A549 treated with CpdA at 1 μM for 4 hours (cell line): ENCODE measurements at places on chromosomes 1 and 21. TPM values are rescaled to one million over a fixed set of nuclear protein-coding genes. Genes with fewer than 3 reads are reported as not detected.

The ELAPOR1 gene
- total RNA-seq = 0.43 to 1.1 TPM (median 0.51 TPM) in 5 replicates

The COL11A1 gene
- total RNA-seq = 1.6 to 4.4 TPM (median 2.8 TPM) in 5 replicates

The KDF1 gene
- total RNA-seq = not detected in 5 replicates

The CLCA2 gene
- total RNA-seq = not detected in 5 replicates

The LAPTM5 gene
- total RNA-seq = 0.10 to 0.23 TPM (median 0.19 TPM) in 4 of 5 replicates, not detected in the other

The DNAH14 gene
- 13.5 to 17.0 TPM (median 16.0 TPM) in 5 replicates for total RNA-seq

The CHRM3 gene
- total RNA-seq = 0.05 to 0.28 TPM (median 0.17 TPM) in 3 of 5 replicates, not detected in the others

The PDZK1 gene
- total RNA-seq = 0.45 to 1.2 TPM (median 0.86 TPM) in 5 replicates

The TLCD4 gene
- 8.1 to 12.2 TPM (median 8.7 TPM) in 5 replicates for total RNA-seq

The KIAA0040 gene
- 0.31 to 0.58 TPM (median 0.47 TPM) in 5 replicates for total RNA-seq

The KCNT2 gene
- 0.03 to 0.05 TPM in 2 of 5 replicates, not detected in the others for total RNA-seq

The AKNAD1 gene
- 0.46 to 1.5 TPM (median 0.74 TPM) in 5 replicates for total RNA-seq

The S100A9 gene
- total RNA-seq = 0.59 to 1.1 TPM (median 0.65 TPM) in 3 of 5 replicates, not detected in the others

The CLCA1 gene
- total RNA-seq = not detected in 5 replicates

The NR5A2 gene
- 6.2 to 8.4 TPM (median 6.5 TPM) in 5 replicates for total RNA-seq

The MYOG gene
- total RNA-seq = not detected in 5 replicates

The RGS8 gene
- not detected in 5 replicates for total RNA-seq

The ENAH gene
- total RNA-seq = 69.7 to 97.9 TPM (median 78.1 TPM) in 5 replicates

The ADGRB2 gene
- 5.8 to 7.5 TPM (median 7.1 TPM) in 5 replicates for total RNA-seq

The TBX19 gene
- total RNA-seq = 0.49 to 0.96 TPM (median 0.87 TPM) in 5 replicates

The FAM78B gene
- 0.08 to 0.46 TPM (median 0.32 TPM) in 5 replicates for total RNA-seq

The PTCH2 gene
- 0.17 to 0.31 TPM (median 0.21 TPM) in 5 replicates for total RNA-seq

The SPRR1B gene
- not detected in 5 replicates for total RNA-seq

The IBA57 gene
- 2.6 to 7.4 TPM (median 5.8 TPM) in 5 replicates for total RNA-seq

The CR1L gene
- 0.71 TPM in 1 of 5 replicates, not detected in the others for total RNA-seq

The TCEA3 gene
- total RNA-seq = 0.17 to 0.42 TPM (median 0.29 TPM) in 5 replicates

The LRRC7 gene
- not detected in 5 replicates for total RNA-seq

The UBAP2L gene
- total RNA-seq = 112 to 120 TPM (median 115 TPM) in 5 replicates

The ROR1 gene
- 11.1 to 13.7 TPM (median 11.6 TPM) in 5 replicates for total RNA-seq

The OR10J1 gene
- total RNA-seq = not detected in 5 replicates

The BRINP3 gene
- total RNA-seq = not detected in 5 replicates

The CLDN14 gene
- 0.34 to 0.50 TPM (median 0.35 TPM) in 4 of 5 replicates, not detected in the other for total RNA-seq

The AKR7A3 gene
- total RNA-seq = 0.14 to 0.17 TPM (median 0.16 TPM) in 5 replicates

The S1PR1 gene
- total RNA-seq = 0.06 to 0.08 TPM (median 0.06 TPM) in 3 of 5 replicates, not detected in the others

The RGS21 gene
- total RNA-seq = not detected in 5 replicates

The LHX8 gene
- 1.2 to 1.7 TPM (median 1.5 TPM) in 5 replicates for total RNA-seq

The FCMR gene
- total RNA-seq = 3.9 to 6.6 TPM (median 3.9 TPM) in 5 replicates

The LPAR3 gene
- total RNA-seq = 0.12 to 0.33 TPM (median 0.21 TPM) in 5 replicates

The TEX38 gene
- not detected in 5 replicates for total RNA-seq

The PLD5 gene
- total RNA-seq = 0.94 to 2.5 TPM (median 1.4 TPM) in 5 replicates

The LEMD1 gene
- not detected in 5 replicates for total RNA-seq

The SLAMF6 gene
- not detected in 5 replicates for total RNA-seq

The CD52 gene
- total RNA-seq = not detected in 5 replicates

The PRDM16 gene
- total RNA-seq = 0.08 to 0.44 TPM (median 0.36 TPM) in 5 replicates

The BGLAP gene
- 0.27 to 1.2 TPM (median 0.44 TPM) in 4 of 5 replicates, not detected in the other for total RNA-seq
